ENCODE measurements at places on chromosomes 4 and X. TPM values are rescaled to one million over a fixed set of nuclear protein-coding genes. Genes with fewer than 3 reads are reported as not detected.

GDPD2 gene
- not detected for total RNA-seq

UBE2K gene
- total RNA-seq, result 10.6 TPM

PPARGC1A gene
- total RNA-seq, result 0.69 TPM

TMEM35A gene
- total RNA-seq, result 20.6 TPM

YIPF7 gene
- total RNA-seq, result 0.09 TPM

HSFX3 gene
- not detected for total RNA-seq

CSAG1 gene
- not detected for total RNA-seq

TFDP3 gene
- not detected for total RNA-seq

UGT2B7 gene
- total RNA-seq, result not detected

ELF4 gene
- 6.1 TPM for total RNA-seq

TRIM61 gene
- total RNA-seq, result 1.6 TPM

TKTL2 gene
- total RNA-seq, result not detected

CFI gene
- total RNA-seq, result 1.8 TPM

ZDHHC15 gene
- under 0.01 TPM for total RNA-seq

RTL9 gene
- total RNA-seq, result under 0.01 TPM

IL21 gene
- total RNA-seq, result not detected

TASL gene
- not detected for total RNA-seq

GPR50 gene
- total RNA-seq, result not detected

ETDB gene
- total RNA-seq, result not detected

LONRF3 gene
- 0.17 TPM for total RNA-seq

NUDT10 gene
- 2.7 TPM for total RNA-seq

HELT gene
- total RNA-seq, result not detected

PRDM8 gene
- 2.1 TPM for total RNA-seq

GAGE12F gene
- not detected for total RNA-seq

HDAC8 gene
- total RNA-seq, result 25.1 TPM

SH3D19 gene
- 34.0 TPM for total RNA-seq

UGT8 gene
- not detected for total RNA-seq

POF1B gene
- total RNA-seq, result not detected

TMEM31 gene
- total RNA-seq, result not detected

ADH7 gene
- total RNA-seq, result not detected

F8A1 gene
- total RNA-seq, result 2.0 TPM

NCAPG gene
- 4.7 TPM for total RNA-seq

KCTD8 gene
- not detected for total RNA-seq

CUL4B gene
- 32.2 TPM for total RNA-seq
